ENCODE measurements at places on chromosomes 1 and 21.

GRCh38 chr1:198462365-198463019 lies 78.0 kb downstream of the ATP6V1G3 start:
- no peak for DNase-seq

GRCh38 chr1:199995096-199995685 lies 32.3 kb upstream of the NR5A2 start:
- no peak for DNase-seq

DNA sequence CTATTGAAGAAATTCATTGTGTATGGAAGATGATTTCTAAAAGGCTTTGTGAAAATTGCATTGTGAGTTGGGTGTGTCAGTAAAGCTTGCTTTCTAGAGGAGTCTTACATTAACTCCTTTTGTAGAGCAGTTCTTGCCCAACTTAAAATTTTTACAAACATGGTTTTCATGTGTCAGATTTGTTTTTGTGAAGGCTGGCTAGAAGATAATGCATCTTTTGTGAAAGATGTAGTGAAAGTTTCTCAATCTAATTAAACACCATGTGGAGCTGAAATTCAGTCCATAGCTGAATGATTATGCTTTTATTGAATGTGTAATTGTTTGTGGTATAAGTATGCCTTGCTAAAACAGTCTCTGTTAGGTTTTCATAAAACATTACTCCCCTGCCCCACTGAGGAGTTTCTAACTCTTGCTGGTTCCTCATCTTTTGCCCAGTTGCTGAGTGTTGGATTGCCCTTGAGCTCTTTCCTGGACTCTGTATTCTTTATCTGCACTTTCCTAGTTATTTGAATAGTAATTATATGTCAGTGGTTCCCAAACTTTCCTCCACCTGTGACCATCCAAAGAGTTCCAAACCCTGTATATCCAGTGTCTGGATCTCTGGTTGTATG lies 38.0 kb downstream of the KCTD3 start:
- no peak for DNase-seq

- no peak for DNase-seq
These were observed 39.0 kb downstream of the PIK3CD start for GRCh38 chr1:9690440-9691107.

DNA sequence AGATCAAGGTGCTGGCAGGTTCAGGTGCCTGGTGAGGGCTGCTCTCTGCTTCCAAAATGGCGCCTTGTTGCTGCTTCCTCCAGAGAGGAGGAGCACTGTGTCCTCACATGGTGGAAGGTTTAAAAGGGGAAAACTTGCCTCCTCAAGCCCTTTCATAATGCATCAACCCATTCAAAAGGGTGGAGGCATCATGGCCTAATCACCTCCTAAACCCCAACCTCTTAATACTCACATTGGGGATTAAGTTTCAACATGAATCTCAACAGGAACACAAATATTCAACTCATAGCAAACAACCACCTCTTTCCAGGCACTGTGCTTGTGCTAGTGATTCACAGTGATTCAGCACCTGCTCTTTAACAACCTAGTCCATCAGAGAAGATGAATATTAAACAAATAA lies 4.2 kb downstream of the S100A12 start:
- DNase-seq = no peak

GRCh38 chr1:107689159-107689558 lies 275.8 kb downstream of the VAV3 start:
- no peak for DNase-seq

DNA sequence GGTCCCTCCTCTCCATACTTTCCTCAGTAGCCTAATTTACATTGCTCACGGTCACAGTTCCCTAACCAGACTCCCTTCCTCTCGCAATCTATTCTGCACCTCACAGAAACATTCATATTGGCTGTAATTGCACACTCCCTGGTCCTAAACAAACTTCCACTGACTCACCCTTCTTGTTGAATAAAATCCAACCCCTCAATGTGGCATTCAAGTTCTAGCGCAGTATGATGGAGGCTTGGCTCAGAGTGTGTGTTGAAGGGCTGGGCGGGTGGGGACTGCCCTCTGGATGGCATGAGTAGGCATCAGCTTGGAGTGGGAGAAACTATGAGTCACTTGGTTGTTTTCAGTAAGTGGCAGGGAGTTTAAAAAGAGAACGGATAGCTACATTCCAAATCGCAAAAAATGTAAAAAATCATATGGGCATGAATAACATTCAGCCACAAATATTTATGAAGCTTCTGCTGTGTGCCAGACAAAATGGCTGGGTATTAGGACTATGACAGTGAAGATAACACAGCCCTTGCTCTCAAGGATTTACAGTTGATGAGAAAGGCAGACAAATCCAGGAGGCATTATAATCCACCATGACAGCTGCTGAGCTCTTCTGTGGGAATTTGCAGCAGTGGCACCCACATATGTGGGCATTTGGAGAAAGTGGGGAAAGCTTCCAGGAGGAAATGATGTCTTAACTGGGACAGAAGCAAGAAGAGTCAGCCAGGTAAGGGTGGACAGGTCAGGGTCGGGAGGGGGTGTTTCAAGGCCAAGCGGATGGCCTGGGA lies 42.2 kb upstream of the LYST start:
- no peak for DNase-seq

DNA sequence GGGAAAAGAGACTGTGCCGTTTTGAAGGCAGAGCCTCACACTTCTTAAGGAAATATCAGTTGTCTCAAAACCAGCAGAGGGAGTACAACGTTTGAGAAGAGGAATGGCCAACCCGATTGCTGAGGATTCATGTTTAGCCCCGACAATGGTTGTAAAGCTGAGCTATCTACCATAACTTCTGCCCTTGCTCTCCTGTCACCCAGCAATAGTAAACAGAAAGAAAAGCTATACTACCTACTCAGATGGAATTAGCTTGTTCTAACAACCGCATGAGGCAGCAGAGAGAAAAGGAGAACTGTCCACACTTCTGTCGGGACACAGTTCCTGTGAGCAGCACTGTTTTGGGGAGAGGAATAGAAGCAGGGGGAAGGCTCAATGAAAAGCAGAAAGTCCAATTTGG lies 91.2 kb downstream of the SLC45A1 start:
- peak; percentile 44 for DNase-seq

GRCh38 chr1:203465948-203466347 lies 9.7 kb upstream of the PRELP start:
- no peak for DNase-seq

- no peak for DNase-seq
These were observed 543.0 kb upstream of the RGS18 start for GRCh38 chr1:191615101-191615821.

GRCh38 chr1:224458996-224459395 lies 24.4 kb upstream of the WDR26 start:
- no peak for DNase-seq

Measured in CD4-positive, alpha-beta T cell treated with Interleukin-21 for 1 hour (primary cell).